ENCODE measurements at places on chromosomes 5 and 9.

- no peak for DNase-seq
Observed at GRCh38 chr5:145198525-145199260, 636.4 kb downstream of the PRELID2 start.

- no peak for DNase-seq
Observed at GRCh38 chr5:10233505-10233904, 16.2 kb downstream of the ATPSCKMT start.

DNA sequence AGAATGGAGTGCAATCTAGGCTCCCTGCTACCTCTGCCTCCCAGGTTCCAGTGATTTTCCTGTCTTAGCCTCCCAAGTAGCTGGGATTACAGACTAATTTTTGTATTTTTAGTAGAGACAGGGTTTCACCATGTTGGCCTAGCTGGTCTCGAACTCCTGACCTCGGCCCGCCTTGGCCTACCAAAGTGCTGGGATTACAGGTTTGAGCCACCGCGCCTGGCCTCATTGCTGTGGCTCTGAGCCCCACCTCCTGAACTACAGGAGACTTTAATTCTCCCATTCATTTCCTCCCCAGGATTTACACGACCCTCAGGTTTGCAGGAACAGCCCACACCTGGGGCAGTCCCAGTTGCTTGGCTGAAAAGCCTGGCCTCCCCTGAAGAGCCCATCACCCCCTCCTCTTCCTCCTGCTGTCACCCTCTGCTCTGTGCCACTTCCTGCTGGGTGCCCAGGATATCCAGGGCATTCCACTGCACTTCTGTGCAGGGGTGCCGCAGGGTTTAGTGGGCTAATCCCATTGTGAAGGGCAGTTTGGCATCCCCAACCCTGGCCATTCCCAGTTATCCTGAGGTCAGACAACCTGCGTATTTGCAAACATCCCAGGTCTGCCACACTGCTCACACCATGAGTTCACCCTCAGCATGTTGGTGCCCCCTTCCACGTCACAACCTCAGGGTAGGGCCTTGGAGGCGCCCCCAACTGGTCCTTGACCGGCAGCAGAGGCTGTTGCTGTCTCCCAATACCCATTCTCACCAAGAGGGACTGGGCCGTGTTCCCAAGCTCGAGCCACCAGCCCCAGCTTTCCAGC lies 265.0 kb upstream of the IRX4 start:
- no peak for DNase-seq

DNA sequence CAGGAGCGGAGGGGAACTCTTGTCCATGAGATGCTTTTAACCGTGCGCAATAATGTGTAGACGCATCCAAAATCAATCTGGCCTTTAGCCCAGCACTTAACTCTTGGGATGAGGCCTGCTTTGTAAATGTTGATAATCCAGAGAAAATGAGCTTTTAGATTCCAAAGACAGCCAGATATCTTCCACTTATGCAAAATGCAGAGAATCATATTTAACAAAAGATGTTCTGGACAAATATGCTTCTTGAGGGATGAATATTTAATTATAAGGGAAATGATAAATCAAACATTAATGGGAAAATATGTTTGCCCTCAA lies 5.6 kb downstream of the S1PR3 start:
- no peak for DNase-seq

GRCh38 chr9:25025156-25025555 lies 479.5 kb upstream of the IZUMO3 start:
- DNase-seq: no peak

DNA sequence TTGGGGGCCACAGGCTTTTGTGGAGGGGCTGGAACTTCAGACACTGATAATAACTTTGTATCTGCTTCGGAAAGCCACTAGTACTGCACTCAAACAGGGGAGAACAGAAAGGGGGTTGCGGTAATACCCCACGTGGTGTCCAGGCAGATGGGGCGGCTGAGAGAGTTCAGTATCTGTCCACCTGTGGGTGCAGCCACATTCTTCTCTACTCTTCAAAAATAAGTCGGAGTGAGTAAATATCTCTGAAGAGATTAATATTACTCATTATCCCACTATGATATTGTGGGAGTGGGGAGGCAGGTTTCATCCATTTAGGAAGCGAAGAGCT lies 102.1 kb upstream of the SSBP2 start:
- no peak for DNase-seq

GRCh38 chr5:149273950-149274349 lies 2.3 kb downstream of the AFAP1L1 start:
- no peak for DNase-seq

- no peak for DNase-seq
Observed at GRCh38 chr5:134246771-134247427, 21.0 kb upstream of the PPP2CA start.

- DNase-seq: no peak
Observed at GRCh38 chr5:57448751-57449150, 33.9 kb downstream of the ACTBL2 start.

GRCh38 chr9:74645007-74645639 lies 148.0 kb downstream of the RORB start:
- DNase-seq: no peak

- DNase-seq: no peak
Observed at GRCh38 chr5:137782984-137783536, 28.9 kb upstream of the HNRNPA0 start.

- DNase-seq: no peak
Observed at GRCh38 chr9:31412081-31412480, 972.4 kb upstream of the ACO1 start.

GRCh38 chr5:73630765-73631164 lies 4.8 kb downstream of the ARHGEF28 start:
- no peak for DNase-seq

- no peak for DNase-seq
Observed at GRCh38 chr9:114546851-114547250, 40.7 kb upstream of the ATP6V1G1 start.

GRCh38 chr5:1099926-1100663 lies 11.8 kb downstream of the SLC12A7 start:
- no peak for DNase-seq

GRCh38 chr9:131454028-131454427 lies 48.7 kb upstream of the POMT1 start:
- no peak for DNase-seq

GRCh38 chr9:70861376-70861775 lies 260.0 kb downstream of the TRPM3 start:
- DNase-seq: no peak

Measured in nucleus accumbens (tissue), 56 donors.